Activated naive CD8-positive, alpha-beta T cell treated with anti-CD3 and anti-CD28 coated beads, Interleukin-2, amount 10 ng/mL, durations not matched to agents 7 days and 5 days (primary cell): ENCODE measurements at places on chromosomes 1 and 21.

DNA sequence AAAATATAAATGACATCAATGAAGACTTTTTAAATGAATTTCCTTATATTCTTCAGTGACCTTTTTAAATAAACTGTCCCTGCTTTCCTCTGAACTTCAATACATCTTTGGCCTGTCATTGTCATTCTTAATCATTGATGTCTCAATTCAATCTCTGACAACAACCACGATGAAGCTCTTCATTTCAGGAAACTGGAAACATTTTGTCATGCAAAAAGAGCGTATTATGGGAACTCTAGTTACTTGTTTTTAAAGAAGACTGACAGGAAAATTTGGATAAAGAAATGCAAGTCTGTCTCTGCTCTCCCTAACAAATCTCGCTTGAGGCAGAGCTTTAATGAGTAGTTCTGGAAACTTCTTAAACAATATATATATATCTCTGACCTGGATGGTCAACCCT is 535.8 kb upstream of the ADGRL2 start:
- no peak for DNase-seq

- no peak for DNase-seq
Measured at GRCh38 chr1:241598249-241598648, 41.9 kb downstream of the CHML start.

- no peak for DNase-seq
Measured at GRCh38 chr1:236013330-236013729, 51.6 kb downstream of the NID1 start.

GRCh38 chr1:222377428-222378088 is 170.3 kb downstream of the HHIPL2 start:
- DNase-seq: no peak
